Hepatic stellate cell (primary cell): ENCODE measurements at places on chromosomes 5 and 9.

GRCh38 chr9:80552931-80553330 lies 981.2 kb downstream of the TLE4 start:
- peak; percentile 0 for DNase-seq

DNA sequence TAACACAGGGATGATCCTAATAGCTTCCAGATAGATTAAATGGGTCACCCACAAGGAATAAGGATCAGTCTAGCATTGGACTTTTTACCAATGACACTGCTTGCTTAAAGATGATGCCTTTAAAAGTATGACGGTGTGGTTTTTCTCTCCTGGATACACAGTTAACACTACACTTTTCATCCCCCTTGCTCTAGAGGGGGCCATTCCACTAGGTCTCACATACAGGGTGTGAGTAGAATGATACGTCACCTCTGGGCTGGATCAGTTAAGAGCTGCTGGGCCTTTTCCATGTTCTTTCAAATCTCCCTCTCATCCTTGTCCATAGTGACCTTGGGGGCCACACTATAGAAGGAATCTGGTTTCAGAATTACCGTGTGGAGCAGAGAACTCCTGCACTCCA lies 140.6 kb downstream of the FSTL4 start:
- no peak for DNase-seq

GRCh38 chr9:74887041-74887980 lies at the start of gene TRPM6:
Gene TRPM6, minus strand, starts transcription at chr9:74887921. Its CDS starts 65 bp downstream, at chr9:74887856.
- peak; percentile 33 for DNase-seq

DNA sequence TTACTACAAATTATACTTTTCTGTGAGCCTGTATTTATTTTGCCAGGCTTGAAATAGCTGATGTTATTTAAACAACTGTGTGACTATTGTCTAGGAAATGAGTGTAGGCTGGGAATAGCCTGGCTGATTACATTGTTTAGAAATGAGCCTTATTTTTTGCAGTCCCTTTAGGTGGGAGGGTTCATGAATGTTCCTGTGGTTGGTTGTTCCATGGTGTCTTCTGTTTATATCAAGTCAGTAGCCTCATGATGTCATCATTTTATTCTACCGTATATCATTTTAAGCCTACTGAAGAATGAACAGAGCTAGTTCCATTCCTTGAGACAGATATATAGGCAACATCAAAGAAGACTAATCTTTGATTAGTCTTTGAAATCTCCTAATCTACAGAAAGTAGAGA lies 53.1 kb downstream of the MAP1B start:
- peak; percentile 61 for DNase-seq

- no peak for DNase-seq
These were observed 41.6 kb downstream of the TARS1 start for GRCh38 chr5:33482335-33482734.

DNA sequence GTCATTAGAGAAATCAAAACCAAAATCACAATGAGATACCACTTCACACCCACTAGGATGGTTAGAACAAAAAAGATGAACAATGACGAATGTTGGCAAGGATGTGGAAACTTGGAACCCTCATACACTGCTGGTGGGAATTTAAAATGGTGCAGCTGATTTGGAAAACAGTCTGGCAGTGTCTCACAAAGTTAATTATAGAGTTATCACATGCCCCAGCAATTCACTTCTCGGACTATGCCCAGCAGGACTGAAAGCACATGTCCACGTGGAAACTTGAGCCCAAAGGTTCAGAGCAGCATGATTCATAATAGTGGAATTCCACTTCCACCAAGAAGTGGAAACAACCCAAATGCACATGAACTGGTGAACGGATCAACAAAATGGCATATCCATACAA lies 85.0 kb upstream of the HRH2 start:
- DNase-seq, result no peak

DNA sequence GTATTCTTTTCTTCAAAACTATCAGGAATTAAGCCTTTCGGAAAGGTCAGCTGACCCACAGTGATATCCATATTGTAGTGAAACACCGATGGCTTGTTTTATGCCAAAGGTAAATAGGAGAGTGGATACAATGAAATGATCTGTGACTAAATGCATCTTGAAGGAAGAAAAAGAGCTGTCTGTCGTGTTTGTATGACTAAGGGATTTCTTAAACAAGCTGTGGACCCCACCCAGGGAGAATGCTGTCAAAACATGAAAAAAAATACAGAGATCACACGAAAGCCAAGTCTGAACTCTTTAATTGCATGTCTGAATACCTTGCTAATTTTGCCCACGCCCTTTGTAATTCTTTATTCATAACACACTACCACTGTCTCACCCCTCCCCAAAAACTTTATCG lies 286.4 kb upstream of the WWC1 start:
- DNase-seq, result no peak

DNA sequence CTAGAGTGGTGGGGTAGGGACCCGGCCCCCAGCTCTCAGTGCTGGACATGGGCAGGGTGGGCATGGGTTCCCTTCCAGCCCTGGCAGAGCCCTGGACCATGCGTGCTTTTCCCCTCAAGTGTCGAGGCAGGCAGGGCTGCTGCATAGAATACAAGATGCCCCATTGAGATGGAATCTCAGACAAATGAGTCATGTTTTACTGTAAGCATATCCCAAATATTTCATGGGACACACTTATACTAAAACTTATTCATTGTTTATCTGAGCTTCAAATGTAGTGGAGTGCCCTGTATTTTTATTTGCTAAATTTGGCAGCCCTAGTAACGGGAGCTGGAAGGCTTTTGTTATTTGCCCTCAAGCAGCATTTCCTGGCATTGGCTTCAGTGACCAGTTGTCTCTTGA lies 3.2 kb upstream of the RNU6ATAC start:
- peak; percentile 58 for DNase-seq

DNA sequence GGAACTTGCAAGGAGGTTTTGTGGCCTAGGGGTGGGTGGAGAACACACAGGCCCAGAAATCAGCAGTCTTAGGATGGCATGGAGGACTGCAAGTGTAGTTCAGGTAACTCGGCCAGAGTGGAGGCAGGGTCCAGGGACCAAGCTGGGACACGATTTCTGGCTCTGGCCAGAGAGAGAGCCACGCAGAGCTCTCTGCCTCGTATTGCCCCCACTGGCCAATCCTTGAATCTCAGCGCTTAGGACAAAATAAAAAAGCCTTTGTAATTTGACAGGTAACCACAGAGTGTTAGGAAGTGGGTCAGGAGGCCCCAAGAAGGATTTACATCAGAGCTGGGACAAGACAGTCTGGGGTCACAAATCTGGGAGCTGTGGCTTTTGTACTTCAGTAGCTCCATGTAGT lies 11.7 kb downstream of the MAP3K1 start:
- DNase-seq, result no peak

- DNase-seq, result no peak
These were observed 747.1 kb downstream of the CETN3 start for GRCh38 chr5:89662499-89662898.

DNA sequence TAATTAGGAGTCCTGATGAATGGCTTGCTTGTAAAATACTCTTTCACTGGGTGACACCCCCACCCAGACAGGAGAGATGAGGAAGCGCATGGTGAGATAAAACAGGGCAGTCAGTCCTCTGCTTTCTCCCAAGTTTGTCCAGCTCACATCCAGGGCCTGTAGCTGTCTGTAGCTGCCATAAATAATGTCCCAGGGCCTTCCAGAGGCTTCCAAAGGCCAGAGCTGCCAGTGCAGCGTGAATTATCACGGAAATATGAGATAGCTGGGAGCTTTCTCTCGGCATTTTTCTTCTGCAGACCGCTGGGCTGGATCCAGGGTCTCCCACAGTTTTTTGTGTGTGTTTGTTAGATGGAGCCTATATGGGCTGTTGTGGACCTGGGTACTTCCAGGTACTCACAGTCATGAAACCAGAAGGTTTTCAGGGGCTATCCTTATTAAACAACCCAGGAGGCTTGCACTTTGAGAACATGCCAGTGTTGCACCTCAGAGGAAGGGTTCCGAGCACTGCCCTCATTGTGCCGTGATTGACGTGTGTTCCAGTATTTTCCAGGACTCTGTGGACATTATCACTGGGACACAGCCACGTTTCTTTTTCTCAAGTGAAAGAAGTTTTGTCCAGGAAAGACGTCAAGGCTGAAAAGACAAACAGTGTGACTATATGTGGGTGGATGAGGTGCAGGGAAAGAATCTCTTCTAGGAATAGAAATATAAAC lies 117.5 kb downstream of the FGF1 start:
- DNase-seq, result peak; percentile 35

- no peak for DNase-seq
These were observed 157.3 kb downstream of the CYLC2 start for GRCh38 chr9:103152473-103152872.

DNA sequence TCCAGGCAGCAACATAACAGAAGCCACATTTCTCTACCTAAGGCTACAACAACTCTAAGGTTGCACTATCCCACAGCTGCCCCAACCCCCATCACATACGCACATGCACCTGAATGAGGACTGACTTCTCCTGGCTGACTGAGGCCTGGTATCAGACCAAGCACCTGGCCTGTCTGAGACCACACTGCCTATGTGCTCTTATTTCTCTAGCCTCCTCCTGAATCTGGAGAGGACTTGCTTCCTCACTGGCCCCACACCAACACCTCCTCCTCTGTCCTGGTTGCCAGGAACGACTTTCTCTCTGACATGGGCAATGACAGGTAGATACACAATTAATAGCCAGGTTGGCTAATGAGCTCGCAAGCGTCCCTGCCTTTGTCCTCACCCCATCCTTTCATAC lies 14.9 kb upstream of the VDAC1 start:
- no peak for DNase-seq
